ENCODE measurements at places on chromosomes 2 and 18.

GRCh38 chr18:58887613-58887963 is 22.9 kb downstream of the ZNF532 start:
- DNase-seq, result no peak

GRCh38 chr18:8983195-8983594 is 119.3 kb upstream of the NDUFV2 start:
- DNase-seq, result no peak

GRCh38 chr2:200336980-200337615 is 30.6 kb downstream of the SPATS2L start:
- no peak for DNase-seq

- DNase-seq, result no peak
These were observed 304.0 kb downstream of the LPIN1 start for GRCh38 chr2:12050396-12050795.

DNA sequence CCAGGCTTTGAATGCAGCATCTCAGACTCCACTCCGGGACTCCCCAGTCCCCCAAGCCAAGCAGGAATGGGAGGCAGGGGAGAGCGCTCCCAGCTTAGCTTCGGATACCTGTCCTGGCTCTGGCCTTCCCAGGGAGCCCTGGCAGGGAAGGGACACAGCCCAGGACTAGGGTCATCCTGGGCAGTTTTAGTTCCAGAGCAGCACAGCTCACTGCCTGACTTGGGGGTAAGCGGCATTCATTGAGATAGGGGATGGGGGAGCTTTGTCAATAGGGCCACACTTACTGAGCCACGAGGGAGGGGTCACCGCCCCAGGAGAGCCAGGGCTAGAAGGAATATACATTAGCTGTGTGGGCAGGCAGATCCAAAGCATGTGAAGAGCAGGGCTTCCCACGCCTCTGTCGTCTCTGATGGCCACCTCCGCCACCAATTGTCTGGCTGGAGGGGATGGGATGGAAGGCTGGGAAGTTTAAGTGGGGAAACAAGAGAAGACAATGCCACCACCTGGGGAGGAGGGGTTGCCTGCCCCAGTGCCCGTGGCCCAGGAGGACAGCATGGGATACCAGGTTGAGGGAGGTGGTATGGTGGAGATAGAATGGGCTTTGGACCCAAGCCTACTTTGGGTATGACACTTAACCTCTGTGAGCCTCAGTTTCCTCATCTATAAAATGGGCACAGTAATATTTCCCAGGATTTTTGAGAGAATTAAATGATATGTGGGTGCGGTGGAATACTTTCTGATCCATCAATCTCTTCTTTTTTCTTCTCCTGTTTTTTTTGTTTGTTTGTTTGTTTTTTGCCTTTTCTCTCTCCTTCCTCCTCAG is 40.2 kb downstream of the SCTR start:
- DNase-seq, result no peak

DNA sequence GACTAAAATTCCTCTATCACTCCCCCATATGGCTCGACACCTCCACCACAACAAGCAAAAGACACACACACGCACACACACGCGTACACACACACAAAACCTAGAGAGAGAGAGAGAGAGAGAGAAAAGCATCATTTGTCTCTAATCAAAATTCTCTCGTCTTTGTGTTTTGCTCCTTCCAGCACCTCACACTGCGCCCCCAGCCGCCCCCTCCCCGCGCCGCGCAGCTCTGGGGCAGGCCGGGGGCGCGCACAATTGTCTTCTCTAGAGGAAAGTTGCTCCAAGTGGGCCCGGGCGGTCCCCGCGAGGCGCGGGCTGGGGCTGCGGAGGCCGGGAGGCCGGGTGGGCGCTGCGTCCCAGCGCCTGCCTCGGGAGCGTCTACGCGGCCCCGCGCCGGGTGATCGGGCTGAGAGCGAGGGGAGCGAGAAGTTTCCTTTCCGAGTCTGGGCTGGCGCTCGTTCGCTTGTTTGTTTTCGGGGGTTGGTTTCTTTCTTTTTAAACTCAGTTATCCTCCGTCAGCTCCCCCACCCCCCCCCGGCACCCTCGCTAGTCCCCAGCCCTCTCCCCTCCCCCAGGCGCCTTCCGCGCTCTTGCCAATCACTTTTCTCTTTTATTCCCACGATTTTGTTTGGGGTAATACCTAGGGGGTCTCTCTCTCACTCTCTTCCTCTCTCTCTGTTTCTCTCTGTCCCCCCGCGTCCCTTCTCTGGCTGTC is 4.1 kb downstream of the ZEB2 start:
- DNase-seq, result peak; percentile 51

GRCh38 chr2:54629390-54629789 is 94.1 kb upstream of the EML6 start:
- no peak for DNase-seq

DNA sequence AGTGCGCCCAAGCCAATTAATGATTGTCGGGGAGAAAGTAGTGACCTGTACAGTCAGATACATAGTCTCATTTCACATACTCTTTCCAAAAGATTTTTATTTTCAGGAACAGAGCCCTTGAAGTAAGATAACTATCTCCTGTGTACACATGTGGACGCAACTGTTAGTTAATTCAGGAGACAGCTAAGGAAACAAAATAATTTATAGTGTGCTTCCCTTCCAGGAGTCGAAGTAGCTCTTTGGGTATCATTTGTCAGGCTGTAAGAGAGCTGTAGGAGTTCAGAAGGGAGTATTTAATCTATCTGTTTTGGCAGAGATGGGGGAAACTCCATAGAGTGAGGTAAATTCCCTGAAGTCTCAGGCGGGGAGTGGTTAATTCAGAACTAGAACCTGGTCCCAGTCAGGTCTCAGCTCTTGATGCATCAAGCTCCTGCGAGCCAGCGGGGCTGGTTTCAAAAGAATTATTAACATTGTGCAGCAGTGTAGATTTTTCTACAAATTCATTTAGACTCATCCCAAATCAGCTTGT is 63.0 kb downstream of the MAPK4 start:
- no peak for DNase-seq

GRCh38 chr2:84559838-84560237 is 43.5 kb downstream of the DNAH6 start:
- no peak for DNase-seq

- no peak for DNase-seq
These were observed 160.3 kb upstream of the FSIP2 start for GRCh38 chr2:185578322-185578721.

DNA sequence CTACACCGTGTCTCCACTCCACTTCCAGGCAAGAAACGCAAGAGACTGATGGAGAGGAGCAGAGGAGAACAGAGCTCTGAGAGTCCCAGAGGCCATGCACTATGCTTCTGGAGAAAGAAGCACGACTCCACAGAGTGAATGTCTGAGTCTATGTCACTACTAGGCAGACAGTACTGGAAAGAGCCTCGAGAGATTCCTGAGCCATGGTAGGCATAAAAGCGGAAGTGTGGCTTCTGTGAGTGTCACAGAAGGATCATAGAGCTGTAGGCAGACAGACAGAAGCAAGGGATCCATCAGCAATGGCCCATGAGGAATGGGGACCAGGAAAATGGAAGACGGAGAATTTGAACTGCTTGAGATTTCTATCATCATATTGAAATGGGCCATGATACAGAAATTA is 542.6 kb downstream of the ZEB2 start:
- DNase-seq, result no peak

GRCh38 chr2:137047369-137047768 is 282.0 kb downstream of the THSD7B start:
- no peak for DNase-seq

DNA sequence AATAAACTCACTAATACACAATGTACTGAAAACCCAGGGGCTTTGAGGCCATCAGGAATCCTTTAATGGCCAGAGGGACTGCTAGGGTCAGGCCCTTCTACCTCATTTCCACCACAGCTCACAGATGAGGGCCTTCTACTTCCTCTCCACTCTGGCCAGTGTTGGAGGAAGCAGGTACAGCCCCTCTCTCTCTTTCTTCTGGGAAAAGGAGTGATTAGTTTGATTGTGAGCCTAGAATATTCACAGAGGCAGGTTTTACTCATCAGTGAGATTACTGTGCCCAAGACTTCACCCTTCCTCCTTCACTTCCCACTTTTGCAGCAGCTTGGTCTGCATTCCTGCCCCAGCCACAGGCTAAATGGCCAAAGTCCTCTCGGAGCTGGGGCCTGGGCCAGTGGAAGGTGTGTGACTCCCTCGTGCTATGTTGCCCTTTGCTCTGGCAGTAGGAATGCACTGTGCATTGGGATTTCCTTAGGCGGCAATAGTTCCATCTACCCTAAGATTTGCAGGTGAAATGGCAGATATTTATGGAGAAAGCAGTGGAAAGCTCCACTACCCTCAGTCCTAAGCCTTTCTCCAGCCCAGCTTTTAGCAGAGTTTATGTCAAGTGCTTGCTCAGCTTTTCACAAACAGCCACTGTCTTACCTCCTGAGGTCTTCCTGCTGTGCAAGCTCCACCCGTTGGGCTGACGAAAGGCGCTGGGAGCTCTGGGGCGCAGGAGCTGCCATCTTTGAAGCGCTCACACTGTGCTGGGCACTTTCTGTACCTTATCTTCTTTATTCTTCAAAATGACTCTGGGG is 36.2 kb upstream of the YES1 start:
- no peak for DNase-seq

DNA sequence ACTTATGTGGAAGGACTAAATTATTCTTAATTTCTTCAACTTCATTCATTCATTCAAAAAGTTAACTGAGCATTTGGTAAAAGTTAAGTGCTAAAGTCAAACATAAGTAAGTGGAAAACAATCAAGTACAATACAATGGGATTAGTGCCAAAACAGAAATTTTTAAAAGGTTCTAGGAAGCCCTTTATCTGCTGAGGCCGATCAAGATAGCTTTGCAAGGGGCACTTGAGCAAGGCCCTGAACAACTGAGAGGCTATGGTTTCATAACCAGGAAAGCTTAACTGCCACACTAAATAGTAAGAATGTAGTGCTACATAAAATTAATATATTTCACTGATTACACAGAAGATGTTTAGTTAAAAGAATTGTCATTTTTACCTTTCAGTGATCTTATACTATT is 76.5 kb downstream of the NOL10 start:
- DNase-seq, result no peak

DNA sequence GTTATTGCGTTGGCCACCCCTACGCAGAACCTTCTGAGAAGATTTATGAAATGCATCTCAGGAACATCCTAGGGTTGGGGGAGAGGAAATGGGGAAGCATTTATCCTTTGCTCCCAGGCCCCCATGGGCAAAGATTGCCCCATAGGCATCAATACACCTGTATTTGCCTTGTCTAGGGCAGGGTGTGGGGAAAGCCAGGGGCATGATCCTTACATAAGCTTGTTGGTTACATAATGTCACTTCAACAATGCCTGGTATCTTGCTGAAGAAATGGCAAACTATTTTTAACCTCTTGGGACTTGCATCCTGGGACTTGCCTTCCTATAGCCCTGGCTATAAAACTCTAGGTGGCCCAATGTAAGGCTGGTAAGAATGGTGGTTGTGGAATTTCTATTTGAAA is 53.9 kb upstream of the SPRED2 start:
- DNase-seq, result no peak

DNA sequence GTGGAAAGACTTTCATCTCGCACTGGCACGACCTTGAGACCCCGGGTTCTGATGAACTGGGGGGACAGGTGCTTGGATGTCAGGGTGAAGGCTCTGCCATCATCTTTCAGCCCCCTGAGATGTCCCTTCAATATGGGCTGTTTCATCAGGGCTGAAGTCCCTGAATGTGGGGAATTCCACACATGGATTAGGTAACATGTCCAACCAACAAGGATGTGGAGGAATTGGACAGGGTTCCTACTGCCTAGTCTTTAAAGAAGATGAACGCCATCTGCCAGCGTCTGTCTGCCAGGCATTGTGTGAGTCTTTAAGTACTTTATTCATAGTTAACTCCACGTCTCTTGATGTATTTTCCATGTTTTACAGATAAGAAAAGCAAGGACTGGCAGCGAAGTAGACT is 5.9 kb upstream of the GRHL1 start:
- DNase-seq, result no peak

DNA sequence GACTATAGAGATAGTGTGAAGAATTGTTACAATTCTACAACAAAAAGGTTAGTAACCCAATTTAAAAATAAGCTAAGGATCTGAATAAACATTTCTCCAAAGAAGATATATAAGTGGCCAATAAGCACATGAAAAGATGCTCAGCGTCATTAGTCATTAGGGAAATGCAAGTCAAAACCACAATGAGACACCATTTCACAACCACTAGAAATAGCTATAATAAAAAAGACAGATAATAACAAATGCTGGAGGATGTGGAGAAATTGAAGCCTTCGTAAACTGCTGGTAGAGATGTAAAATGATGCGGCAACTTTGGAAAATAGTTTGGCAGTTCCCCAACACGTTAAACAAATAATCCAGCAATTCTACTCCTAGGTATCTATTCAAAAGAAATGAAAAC is 366.5 kb upstream of the POU3F3 start:
- no peak for DNase-seq

DNA sequence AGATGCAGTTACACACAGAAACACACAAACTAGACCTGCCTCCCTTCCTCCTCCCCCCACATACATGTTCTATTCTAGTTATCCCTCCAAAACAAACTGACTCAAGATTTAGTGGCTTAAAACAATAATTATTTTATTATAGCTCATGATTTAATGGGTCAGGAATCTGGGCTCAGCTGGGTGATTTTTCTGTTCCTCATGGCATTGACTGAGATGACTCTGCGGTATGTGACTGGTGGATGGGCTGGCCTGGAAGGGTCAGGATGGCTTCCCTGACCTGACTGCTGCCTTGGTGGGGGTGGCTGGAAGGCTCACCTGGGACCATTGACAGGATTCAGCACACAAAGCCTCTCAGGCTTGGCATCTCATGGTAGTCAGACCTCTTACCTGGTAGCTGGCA is 33.7 kb upstream of the NTSR2 start:
- no peak for DNase-seq

- DNase-seq, result no peak
These were observed 28.0 kb downstream of the SERPINB11 start for GRCh38 chr18:63730773-63731172.

GRCh38 chr2:227785293-227785692 is 28.3 kb upstream of the CCL20 start:
- DNase-seq, result no peak

DNA sequence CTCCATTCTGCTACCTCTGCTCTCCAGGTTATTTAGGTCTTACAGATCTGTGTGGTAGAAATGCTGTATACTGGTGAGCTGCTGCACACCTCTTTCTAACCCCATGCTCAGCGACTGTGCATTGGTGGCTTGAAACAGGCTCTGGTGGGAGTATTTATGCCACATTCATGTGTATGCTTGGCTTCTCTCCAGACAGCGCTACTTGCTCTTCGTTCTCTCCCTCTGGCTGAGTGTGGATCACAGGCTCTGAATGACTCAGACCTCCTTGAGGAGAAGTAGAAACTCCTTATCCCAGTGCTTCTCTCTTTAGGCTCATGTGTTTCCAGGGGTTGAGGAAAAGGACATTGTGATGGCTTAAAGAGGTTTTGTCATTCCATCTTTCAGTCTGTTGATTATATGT is 54.9 kb downstream of the FHOD3 start:
- no peak for DNase-seq
